ENCODE measurements at places on chromosomes 11 and 22.

GRCh38 chr11:129375751-129376657, at the start of gene BARX2:
TSS of gene BARX2 (plus strand) at chr11:129375848. CDS start at chr11:129376036, 188 bp downstream.
- no peak for DNase-seq

GRCh38 chr11:119902656-119903231, 173.7 kb upstream of the NECTIN1 start:
- DNase-seq = no peak

- no peak for DNase-seq
These were observed 239.0 kb upstream of the PDGFD start for GRCh38 chr11:104402812-104403521.

DNA sequence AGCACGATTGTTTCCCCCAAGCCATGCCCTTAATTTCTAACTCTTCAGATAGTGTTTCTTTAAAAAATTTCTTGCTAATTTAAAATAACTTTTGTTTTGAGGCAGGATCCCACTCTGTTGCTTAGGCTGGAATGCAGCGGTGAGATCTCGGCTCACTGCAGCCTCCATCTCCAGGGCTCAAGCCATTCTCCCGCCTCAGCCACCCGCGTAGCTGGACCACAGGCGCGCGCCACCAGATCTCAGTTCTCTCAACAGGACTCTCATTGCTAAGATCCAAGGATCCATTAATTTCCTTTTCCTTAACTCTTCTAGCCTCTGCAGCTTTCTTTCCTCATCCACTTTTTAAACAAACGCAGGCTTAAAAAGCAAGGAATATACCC, 327 bp upstream of the MED17 start:
- DNase-seq = no peak

GRCh38 chr11:32893093-32893342, 407 bp downstream of the QSER1 start:
- no peak for DNase-seq

DNA sequence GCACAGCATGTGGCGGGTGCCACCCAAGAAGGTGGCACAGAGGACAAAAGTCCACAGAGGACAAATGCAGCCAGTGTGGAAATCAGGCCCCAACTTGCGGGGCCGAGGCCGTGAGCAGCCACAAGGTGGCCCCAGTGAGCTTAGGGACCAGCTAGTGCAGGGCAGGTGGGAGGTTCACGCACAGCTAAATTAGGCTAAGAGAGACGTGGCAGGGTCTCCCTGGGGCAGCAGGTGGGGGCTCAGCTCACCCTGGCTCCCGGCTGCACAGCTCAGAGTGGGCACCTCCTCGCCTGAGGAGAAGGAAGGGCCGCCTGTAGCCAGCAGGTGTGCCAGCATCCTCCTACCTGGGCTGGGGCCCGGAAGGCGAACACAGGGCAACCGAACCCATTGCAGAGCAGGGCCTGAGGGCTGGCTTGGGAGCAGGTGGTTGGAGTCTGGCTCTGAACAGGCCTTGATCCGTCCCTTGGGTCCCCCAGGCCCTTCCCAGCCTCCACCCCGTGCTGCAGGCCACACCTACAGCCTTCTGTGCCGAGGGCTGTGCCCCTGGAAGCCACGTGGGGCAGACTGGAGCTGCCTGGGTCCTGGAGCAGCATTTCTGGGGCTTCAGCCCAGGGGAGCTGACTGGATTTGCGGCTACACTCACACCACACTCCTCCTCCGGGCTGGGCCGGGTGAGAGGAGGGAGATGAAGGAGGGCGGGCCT, 26.1 kb upstream of the CELSR1 start:
- peak; percentile 76 for DNase-seq

- no peak for DNase-seq
These were observed 6.0 kb downstream of the P2RX6 start for GRCh38 chr22:21020802-21021429.

- DNase-seq = no peak
These were observed 34.3 kb downstream of the CTTN start for GRCh38 chr11:70432580-70432979.

- DNase-seq = no peak
These were observed 1.5 kb upstream of the TRABD start for GRCh38 chr22:50184004-50184901.

- DNase-seq = no peak
These were observed 699.1 kb downstream of the KCNA4 start for GRCh38 chr11:29317694-29318093.

DNA sequence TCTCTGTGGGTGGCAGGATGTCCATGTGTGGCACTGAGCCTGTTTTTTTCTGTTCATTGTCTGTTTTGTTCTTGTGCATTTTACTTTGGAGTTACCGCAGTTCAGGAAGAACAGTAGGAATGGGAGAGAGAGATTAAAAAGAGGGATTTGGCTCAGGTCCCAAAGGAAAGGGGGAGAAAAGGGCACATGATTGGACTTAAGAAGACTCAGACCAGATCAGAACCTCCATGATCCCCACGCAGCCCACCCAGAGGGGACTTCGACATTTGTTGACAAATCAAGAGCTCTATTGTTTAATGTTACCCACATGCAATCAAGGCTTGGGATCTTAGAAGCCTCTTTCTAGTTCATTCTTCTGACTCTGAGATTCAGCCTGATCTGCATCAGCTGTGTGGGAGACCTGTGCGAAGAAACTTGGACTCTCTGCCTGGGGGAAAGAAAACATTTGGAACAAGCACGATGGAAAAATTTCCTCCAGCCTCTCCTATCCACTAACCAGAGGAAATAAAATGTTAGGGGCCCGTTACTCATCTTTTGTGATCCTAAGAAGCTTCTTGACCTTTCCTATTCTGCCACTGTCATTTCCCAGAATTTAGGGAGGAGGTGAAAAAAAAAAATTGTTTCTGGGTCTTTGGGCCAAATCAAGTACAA, 119.2 kb downstream of the SPON1 start:
- DNase-seq = no peak

- no peak for DNase-seq
These were observed 22.7 kb upstream of the OPCML start for GRCh38 chr11:133555034-133555433.

GRCh38 chr11:66607126-66607834, 9.2 kb upstream of the RBM14 start:
- DNase-seq = no peak

DNA sequence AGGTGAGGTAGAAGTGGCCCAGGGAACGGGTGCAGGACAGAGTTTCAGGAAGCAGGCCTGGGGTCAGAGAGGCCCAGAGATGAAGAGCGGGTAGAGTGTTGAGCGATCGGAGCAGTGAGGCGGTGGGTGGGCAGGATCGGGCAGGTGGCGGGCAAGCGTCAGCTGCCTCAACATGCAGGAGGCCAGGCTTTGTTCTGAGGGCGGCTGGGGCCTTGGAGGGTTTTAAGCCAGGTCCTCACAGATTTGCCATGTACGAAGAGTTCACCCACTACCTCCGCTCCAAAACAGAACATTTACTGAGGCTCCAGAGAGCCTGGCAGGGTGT, 29.4 kb downstream of the FLRT1 start:
- no peak for DNase-seq

DNA sequence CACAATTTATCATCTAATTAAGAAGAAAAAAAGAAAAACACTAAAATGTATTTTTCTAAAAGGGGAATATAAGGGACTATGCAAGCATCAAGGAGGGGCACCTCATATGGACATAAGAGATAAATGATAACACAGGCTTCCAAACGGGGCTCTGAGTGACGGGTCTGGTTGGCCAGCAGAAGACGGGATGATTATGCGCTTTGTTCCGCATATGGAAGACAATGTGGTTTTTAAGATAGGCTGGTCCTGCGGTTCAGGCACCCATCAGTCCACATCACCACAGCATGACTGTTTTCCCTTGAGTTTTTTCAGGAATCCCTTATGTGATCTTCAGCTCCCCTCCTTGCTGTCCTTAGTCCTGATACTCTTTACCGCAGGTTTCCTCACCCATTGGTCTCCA, 404.6 kb downstream of the OPCML start:
- DNase-seq = no peak

DNA sequence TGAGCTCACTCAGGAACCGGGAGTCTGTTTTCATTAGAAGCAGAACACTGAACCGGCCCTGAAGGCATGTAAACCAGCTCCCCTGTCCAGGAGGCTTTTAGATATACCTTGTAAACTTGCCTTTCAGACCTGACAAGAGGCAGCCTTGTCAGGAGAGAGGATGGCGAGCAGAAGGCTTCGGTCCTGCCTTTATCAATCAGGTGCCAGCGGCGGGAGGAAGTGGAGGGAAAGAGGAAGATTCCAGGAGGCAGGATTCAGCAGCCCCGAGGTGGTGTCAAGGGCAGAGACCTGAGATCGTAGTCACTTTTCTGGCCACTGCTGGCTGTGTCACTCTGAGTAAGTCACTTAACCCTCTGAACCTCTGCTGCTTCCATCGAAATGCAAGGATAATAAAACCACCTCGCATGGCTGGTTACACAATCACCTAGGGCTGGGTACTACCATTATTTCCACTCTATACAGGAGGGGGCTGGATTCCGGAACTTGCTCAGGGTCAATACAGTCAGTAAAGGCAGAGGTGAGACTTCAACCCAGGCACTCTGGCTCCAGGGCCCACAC, 181.0 kb downstream of the CHST1 start:
- DNase-seq = no peak

DNA sequence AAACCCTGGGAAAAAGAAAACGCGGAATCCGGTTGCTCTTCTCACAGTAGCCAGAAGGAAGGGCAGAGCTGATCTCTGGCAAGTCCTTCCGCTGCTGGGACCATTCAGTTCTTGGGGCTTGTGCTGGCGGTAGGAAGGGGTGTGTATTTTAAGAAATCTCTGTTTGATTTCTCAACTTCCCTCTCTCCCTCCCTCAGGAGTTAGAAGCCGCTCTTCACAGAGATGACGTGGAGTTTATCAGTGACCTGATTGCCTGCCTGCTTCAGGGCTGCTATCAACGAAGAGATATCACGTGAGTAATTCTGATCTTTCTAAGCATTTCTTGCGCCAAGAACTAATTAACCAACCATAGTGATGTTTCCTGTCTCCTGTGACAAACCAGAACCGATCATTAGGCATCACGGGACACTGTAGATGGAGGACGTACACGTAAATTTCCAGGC, 85.9 kb upstream of the SLC25A18 start:
- DNase-seq = no peak

DNA sequence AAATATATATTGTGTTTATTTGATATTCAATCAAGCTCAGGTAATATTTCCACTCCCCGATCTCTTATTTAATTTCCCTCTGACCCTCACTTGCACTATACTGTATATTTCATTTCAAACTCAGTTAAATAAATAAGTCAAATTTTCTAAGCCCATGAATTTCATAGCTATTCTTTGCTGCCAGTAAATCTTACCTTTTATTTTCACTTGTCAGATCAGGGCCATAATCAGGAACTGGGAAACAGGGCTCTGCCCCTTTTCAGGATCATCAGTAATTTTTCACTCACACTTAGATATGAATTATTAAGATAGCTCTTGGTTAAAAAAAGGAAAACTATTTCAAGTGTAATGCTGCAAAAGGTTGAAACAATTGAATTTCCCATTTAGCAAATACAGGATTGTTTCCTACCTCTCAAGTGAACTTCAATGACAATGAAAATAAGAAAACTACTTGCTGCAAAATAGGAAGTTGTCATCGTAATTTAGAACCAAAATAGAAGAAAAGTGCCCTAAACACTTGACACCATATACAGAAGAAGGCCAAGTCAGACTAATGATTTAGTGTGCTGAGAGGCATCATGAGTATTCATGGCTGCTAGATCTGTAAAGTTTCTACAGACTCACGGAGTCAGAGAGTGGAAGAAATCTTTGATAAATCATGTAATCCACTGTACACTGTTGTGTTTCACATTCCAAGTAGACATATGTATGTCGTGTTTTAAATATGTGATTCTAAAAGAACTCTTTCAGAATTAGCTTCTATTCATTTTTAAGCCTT, 316.8 kb upstream of the CNTN5 start:
- no peak for DNase-seq

DNA sequence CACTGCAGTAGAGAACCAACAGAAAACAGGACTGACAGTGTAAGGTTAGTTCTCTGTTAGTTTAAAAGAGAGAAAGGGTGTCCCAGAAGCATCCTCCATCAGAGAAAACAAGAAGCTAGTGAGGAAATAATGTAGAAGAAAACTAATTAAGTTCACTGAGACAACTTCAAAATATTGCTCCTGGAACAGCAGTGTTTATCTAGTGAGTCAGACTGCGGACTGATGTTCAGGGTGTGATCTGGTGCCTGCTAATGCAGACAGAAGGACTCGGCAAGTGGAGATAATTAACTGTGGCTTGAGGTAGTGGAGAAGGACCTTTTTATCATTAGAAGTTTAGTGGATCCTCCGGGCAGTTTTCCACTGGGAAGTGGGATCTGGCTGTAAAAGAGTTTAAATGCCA, 55.4 kb downstream of the CDON start:
- no peak for DNase-seq

DNA sequence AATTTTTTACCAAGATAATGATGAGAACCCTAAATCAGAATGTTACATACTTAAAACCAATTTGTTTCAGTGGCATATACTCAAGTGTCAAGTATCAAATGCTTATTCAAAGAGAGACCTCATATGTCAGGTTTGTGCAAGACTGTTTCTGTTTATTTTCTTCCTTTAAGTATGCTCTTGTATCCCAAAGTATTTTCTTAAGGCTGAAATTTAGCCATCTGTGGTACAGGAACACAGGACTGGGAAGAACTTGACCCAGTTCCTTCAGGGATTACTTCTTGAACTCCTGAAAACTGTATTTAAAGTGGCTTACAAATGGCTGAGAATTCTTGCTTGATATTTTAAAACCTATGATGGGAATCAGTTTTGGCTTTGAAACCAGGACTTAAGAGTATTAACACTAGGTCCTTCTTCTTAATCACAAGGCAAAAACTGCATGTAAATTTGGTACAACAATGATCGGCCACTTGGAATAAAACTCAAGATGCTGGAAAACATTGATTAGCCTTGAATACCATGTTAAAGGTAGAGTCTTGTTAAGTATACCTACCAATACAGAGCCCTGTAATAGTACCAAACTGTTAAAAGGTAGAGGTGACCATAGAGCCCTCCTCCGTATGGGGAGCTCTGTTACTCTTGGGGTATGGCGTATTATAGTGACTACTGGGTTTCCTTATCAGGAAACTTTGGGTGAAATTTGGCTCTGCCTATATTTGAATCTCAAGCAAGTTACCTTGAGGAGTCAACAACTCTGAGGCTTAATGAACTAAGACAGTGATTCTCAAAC, 95.9 kb downstream of the BLID start:
- DNase-seq = no peak

DNA sequence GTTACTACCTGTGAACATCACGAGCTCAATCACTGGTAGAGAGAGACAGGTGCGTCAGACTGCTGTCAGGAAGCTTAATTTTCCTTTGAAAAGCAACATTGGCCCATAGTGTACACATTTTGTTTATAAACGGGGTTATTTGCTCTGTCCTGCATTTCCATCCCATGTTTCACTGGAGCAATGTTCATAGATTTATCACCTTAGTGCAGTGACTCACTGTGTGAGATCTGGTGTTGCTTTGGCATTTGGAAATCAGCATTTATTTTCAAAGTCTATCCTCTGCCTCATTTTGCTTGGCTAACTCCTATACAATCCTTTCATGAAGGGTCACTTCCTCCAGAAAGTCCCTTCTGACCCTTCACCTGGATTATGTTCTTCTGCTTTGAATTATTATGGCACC, 529.1 kb downstream of the NELL1 start:
- DNase-seq = no peak

Data from CD4-positive, alpha-beta T cell treated with Interleukin-4 for 1 hour (primary cell).